ENCODE measurements at places on chromosomes 4 and X.

DNA sequence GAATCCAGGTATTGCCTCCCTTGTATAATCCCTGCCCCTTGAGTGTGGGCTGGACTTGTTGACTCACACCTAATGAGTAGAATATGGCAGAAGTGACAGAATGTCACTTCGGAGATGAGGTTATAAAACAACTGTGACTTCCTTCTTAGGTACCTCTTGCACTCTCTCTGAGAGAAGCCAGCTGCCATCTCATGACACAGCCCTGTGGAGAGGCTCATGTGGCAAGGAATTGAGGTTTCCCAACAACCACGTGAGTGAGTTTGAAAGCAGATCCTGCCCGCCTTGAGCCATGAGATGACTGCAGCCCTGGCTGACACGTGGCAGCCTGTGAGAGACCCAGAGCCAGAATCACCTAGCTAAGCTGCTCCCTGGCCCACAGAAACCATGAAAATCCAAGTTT lies 13.5 kb downstream of the ASB11 start:
- peak; percentile 1 for DNase-seq

- DNase-seq: no peak
Measured at GRCh38 chrX:74788545-74789086, 136.6 kb downstream of the NEXMIF start.

DNA sequence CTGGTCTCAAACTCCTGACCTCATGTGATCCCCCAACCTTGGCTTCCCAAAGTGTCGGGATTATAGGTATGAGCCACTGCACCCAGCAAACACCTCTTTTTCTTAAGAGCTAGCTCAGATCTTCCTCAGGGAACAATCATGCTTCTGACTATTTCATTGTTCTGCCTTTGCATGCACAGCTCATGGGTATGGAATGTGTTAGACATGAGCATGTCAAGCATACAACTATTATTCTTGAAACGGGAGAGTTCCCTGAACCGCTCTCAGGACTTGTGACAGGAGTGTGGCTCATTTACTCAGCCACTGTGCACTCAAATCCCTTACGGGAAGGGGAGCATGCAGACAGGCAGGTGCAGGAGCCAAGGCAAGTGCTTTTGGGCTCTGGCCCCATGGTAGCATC lies 231.7 kb upstream of the TAPT1 start:
- DNase-seq: no peak

GRCh38 chrX:129540722-129541184 lies 694 bp downstream of the OCRL start:
- DNase-seq: peak; percentile 22

GRCh38 chrX:151984902-151985301 lies 10.4 kb upstream of the GABRE start:
- DNase-seq: no peak

DNA sequence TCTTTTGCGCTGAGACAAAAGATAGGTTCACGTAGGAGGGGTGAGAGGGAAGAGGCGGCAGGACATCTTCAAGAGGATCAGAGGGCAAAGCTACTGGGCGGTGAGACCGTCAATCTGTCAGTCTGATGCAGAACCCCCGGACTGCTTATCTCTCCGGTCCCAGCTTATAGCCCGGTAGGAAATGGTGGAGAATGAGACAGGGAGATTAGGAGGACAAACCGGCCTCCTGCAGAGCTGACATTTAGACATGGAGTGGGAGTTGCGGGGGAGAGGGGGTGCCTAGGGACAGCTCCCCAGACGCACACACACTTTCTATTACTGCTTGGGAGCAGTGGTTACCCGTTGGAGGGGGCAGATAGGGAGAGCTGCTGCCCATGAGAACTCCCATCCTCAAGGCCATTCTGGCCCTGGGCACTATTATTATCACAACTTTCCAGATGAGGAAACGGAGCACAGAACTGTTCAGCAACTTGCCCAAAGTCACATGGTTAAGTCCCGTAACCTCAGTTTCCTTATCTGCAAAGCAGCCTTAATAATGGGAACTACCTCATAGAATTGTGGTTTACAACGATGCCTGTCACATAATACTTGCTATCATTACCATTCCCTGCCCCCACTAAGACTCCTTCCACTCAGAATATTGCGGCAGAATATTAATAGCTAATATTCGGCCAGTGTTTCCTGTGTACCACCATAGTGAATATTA lies 1.1 kb upstream of the HDAC6 start:
- no peak for DNase-seq

DNA sequence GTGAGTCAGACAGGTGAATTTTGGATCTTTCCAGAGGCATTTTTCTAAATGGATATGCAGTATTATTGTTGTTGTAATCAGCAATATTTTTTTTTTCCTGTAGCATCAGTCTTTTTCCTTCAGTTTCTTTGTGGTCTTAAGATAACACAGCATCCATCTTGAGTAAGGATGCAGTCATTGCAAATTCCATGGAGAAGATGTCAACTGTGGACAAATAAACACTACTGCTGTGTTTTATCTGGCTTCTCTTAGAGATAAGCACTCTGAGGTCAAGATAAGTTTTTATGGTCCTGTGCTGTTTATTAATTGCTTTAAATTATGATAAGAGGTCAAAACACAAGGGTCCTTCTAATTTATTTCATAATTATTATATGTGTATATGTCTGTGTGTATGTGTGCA lies 1255.7 kb downstream of the ADGRL3 start:
- no peak for DNase-seq

GRCh38 chr4:94160774-94161173 lies 46.9 kb upstream of the SMARCAD1 start:
- DNase-seq: no peak

DNA sequence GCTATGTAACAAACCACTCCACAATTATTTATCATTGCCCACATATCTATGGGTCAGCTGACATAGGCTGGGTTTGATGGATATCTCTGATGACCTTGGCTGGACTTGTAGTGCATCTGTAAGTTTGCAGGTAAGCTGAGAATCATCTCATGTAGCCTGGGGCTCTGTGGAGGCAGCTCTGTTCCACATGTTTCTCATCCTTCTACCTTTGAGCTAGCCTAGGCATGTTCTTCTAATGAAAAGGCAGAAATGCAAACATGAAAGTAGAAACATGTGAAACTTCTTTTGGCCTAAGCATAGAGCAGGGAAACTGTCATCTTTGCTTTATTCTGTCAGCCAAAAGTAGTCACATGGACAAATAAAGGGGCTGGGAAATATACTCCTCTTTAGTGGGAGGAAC lies 18.2 kb downstream of the MRPL1 start:
- DNase-seq: no peak

DNA sequence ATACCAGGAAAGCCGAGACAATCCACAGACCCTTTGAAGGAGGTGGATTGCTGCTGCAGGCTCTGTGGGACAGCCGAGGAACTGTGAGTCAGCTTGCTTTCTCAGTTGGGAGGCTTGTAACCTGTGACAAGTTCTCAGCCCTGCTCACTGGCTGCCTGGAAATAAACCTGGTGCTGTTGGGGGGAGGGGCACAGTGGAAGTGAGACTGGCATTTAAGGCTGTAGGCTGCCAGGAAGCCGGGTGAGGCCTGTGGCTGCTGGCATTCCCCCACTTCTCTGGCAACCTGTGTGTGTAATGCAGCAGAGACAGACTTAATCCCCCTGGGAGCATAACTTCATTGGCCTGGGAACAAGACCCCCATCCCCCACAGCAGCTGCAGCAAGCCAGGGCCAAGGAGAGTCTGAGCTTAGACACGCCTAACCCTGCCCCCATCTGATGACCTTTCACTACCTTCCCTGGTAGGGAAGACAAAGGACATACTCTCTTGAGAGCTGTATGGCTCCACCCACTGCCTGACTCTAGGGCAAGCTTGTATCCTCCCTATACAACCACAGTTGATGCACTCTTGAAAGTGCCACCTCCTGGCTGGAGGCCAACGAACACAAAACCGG lies 64.1 kb downstream of the ALPK1 start:
- DNase-seq: peak; percentile 69

DNA sequence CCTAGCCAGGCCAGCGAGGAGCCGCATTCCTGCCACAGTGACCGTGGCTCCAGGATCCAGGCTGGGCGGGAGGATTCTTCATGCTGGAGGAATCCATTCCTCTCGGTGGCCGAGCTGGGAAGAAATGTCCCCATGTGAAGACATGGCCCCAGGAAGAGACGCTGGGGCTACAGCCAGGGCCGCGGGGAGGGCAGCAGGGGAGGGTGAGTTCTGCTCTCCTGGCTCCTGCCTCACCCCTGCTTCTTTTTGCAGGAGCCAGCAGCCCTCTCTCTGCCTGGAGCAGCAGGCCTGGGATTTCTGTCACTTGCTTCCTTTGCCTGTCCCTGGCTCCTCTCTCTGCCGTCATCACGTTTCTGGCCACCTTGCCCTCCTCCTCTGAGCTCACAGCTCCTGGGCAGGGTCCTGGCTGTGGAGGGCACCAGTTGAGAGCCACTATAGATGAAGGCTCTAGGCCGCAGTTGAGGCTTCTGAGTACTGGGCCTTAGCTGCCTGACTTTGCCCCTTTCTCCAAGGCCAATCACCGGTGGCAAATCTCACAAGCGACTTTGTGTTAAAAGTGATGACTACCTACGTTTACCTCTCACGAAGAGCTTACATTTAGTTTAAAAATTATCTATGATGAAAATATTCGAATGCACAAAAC lies 48.3 kb downstream of the ENPP6 start:
- DNase-seq: no peak

DNA sequence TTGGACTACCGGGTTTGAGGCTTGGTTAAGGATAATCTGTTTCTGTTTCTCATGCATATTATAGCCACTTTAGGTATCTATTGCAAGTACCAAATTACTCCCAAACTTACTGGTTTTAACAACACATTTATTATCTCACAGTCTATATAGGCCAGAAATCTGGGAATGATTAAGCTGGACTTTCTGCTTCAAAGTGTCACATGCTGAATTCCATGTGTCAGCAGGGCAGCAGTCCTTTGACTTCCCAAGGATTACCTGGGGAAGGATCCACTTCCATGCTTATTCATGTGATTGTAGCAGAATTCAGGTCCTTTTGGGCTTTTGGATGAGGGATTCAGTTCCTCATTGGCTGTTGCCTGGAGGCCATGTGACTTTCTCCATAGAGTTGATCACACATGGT lies 349.0 kb upstream of the TRAM1L1 start:
- DNase-seq: no peak

- no peak for DNase-seq
Measured at GRCh38 chr4:24241511-24241910, 342.8 kb downstream of the DHX15 start.

DNA sequence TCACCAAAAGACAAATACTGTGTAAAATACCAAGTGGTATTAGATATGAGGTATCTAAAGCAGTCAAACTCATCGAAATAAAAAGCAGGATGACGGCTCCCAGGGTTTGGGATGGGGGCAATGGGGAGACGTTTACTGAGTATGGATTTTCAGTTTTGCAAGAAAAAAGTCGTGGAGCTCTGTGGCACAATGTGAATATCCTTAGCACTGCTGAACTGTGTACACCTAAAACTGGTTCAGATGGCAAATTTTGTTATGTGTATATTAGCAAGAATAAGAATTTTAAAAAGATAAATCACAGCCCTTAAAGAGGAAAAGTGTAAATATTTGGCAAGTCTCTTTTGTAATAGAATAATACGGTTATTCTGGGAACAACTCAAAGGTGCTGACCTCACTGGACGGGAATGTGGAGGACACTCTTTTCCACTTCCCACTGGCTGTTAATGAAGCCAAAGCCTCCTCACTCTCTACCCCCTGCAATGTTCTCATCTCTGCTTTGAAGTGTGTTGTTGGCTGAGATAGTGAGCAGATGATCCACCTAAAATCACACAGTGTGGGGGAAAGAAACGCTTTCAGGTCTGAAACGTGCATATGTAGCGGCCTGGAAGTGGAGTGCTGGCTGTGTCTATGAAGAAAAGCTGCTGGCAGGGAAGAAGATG lies 49.2 kb downstream of the SEL1L3 start:
- DNase-seq: no peak

- DNase-seq: no peak
Measured at GRCh38 chr4:117093571-117093970, 8.2 kb upstream of the TRAM1L1 start.
